NCI-H1105 (cell line): ENCODE measurements at places on chromosomes 1 and 21.

DNA sequence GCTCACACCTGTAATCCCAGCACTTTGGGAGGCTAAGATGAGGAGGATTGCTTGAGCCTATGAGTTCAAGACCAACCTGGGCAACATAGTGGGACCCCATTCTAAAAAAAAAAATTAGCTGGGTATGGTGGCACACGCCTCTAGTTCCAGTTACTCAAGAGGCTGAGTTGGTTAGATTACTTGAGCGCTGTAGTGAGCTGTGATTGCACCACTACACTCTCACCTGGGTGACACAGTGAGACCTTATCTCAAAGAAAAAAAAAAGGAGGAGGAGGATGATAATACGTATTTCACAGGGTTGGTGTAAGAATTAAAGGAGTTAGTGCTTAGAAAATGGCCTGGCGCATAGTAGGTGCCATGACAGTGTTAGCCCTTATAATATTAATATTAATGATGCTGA lies 144.1 kb downstream of the PLXNA2 start:
- DNase-seq = no peak

- DNase-seq = no peak
These were observed 19.3 kb downstream of the PRKACB start for GRCh38 chr1:84163123-84163931.

- DNase-seq = no peak
These were observed 29.8 kb upstream of the GALNT2 start for GRCh38 chr1:230037261-230037660.

DNA sequence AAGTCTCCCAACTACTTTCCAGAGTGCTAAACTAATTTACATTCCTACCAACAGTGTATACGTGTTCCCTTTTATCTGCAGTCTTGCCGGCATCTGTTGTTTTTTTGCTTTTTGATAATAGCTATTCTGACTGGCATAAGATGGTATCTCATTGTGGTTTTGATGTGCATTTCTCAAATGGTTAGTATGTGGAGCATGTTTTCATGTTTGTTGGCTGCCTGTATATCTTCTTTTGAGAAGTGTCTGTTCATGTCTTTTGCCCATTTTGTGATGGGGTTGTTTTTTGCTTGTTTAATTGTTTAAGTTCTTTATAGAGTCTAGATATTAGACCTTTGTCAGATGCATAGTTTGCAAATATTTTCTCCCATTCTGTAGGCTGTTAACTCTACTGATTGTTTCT lies 46.6 kb downstream of the MAST2 start:
- no peak for DNase-seq

DNA sequence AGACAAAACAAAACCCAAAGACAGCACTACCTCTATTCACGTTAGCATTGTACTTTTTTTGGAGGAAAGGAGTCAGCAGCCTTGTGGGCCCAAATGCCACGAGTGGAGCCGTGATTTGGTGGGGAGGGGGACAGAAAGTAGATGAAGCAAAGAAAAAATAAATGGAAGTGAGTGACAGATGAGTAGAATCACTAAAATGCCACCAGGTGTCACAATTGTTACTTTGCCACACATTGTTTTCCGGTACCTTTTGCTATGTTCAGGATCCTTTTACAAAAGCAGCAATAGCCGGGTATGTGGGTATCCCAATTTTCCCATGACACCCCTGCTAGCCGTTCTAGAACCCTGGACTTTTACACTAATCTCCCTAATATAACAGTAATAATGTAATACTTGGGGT lies 85.0 kb upstream of the AK4 start:
- DNase-seq = no peak

- DNase-seq = no peak
These were observed 239.3 kb downstream of the NPHP4 start for GRCh38 chr1:5752746-5753548.

DNA sequence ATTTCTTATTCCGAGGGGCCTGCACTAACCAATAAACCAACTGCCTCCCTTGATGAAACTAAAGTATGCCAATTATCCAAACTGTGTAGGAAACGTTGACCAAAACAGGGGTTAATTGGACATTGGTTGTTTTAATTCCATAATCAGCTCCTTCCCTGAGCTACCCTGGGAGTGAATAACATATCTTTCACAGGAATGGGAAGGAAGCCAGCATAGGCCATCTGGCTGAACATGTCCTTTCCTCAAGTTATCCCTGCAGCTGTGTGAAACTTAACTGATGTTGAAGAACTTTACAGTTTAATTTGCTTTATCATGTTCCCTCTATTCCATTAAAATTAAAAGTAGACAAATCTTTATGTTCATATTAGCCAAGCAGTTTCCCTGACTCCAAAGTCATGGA lies 75.4 kb downstream of the NRIP1 start:
- no peak for DNase-seq

GRCh38 chr21:40278345-40278744 lies 411.1 kb downstream of the PCP4 start:
- no peak for DNase-seq

GRCh38 chr1:204652497-204652896 lies 33.0 kb downstream of the LRRN2 start:
- DNase-seq = peak; percentile 69

GRCh38 chr1:177872308-177872900 lies 97.5 kb downstream of the SEC16B start:
- no peak for DNase-seq

- no peak for DNase-seq
These were observed 252.1 kb upstream of the TMEM51 start for GRCh38 chr1:14901371-14901954.

DNA sequence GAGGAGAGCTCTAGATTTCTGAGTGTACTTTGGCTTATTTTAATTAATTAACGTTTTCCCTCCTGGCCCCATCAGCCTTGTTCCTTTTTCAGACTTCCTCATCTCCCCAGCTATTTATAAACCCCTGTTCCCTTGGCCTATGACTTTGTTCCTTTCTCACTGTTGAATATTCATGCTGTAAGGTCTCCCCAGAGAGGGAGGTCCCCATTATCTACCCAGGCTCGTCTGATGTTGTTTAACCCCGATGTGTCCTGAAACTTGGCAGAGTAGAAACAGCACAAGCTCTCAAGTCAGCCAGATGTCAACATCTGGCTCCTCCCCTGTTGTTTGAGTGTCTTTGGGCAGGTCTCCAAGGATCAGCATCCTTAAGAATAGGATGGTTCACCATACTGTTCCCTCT lies 153.6 kb downstream of the HIVEP3 start:
- DNase-seq = no peak

GRCh38 chr1:43774359-43774758 lies 67.0 kb downstream of the ST3GAL3 start:
- DNase-seq = no peak

GRCh38 chr1:236489710-236490377 lies 33.9 kb upstream of the LGALS8 start:
- no peak for DNase-seq

DNA sequence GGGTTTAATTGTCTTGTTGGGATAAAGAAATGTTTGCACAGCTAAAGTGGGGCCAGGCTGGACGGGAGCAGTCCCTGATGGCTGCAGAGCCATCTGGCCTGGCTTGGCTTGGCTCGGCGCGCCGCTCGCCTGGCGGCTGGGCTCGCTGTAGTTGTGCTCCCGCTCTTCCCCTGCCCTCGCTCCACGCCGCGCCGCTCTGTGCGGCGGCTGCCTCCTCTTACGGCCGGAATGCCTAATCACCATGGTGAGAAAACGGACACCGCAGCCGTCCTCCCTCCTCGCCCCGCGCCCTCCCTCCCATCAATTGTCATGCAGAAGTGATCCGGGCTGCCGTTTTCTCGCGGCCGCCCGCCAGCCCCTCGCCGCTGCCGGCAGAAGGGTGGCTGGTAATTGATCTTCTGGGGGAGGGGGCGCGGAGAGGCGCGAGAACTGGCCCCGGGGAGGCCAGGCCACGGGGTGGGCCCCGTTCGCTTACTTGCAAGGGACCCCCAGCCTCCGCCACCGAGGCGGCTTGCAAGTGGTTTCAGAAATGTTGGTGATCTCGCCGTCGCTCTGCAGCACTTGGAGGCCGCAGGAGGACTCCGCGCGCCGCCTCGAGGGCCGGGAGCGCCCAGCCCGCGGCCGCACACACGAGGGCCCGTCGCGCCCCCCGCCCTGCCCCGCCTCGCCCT lies 12.4 kb downstream of the RNF220 start:
- DNase-seq = peak; percentile 50

DNA sequence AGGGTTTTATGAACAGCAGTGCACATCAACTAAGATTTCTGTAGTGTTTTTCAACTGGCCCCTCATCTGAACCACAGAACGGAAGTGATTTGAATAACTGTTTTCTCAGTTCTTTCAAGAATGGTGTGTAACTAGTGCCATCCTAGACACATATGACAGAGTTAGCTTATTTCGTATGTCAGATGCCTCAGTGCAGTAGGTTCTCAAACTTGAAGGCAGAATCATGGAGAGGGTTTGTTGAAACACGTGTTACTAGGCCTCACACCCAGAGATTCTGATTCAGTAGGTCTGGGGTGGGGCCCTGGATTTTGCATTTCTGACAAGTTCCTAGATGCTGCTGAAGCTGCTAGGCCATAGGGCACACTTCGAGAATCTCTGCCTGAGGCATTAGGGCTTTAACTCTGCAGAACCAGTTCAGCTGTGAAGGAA lies 49.0 kb downstream of the SCCPDH start:
- DNase-seq = no peak

DNA sequence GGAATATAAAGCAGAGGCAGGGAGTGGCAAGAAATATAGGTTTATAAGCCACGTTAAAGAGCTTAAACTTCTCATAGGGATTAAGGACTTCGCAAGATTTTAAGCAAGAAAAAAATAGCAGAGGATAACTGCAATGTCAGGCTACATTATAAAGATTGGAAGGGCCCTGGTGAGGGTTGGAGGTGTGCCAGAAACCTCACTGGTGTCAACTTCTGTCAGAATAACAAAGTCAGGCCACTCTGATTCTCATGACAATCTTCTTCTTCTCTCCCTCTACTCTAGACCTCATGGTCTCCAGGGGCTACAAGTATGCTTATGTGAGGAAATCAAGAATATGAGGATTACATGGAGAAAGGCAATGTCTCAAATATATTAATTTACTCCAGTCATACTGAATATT lies 32.6 kb upstream of the FMO2 start:
- peak; percentile 7 for DNase-seq

DNA sequence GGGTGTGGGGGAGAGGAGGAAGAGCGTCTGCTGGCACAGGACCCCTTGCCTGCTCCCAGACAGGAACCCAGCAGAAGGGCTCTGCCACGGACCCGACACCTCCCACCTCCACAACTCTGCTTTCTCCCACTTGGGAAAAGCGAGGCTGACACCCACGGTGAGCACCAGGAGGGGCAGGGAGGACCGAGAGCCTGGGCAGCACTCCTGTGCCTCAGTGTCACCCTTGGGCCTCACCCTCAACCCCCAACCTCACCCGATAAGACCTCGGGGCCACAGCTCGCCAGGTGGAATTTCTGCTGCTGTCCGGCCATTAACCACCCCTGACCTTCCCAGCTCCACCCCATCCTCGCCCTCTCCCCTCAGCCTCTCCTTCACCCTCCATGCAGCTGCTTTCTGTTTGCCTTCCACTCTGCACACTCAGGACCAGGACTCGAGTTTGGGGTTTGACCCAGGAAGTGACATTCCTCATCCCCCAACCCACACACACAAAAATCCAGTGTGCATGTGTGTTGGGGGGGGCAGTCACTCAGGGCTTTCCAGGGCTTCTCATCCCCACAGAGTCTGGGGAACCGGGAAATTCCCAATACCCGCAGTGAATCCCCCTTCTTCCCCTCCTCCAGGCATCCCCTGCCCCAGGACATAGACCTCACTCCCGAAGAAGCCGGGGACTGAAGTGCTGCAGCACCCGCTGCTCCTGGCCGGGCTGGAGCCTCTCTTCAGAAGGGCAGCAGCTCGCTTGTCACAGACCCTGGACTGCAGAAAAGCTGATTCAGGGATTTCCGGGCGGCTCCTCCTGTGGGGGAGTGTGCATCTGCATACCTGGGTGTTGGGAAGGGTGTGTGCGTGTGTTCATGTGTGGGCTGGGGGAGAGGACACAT lies 65.8 kb downstream of the SYT2 start:
- no peak for DNase-seq

DNA sequence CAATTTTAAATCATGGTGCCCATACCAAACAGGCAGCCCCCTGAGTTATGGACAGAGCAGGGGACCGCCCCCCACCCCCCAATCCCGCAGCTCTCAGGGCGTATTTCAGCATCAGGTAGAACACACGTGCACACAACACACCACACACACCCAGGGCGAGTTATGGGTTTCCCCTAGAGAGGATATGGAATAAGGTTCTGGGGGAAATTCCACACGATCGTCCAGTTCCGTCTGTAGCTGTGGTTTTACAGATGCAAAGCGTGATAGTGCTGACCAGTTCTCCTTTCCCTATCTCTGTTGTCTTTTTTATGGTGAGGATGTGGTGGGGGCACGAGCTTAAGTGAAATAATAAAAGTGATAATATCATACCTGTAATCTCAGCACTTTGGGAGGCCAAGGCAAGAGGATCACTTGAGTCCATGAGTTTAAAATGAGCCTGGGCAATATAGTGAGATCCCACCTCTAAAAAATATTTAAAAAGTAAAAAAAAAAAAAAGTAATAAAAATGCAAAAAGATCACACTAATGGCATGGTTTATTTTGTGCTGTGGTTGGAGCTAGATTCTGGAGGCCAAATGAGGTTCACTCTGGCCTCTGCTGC lies 25.1 kb downstream of the C2CD2 start:
- DNase-seq = no peak

DNA sequence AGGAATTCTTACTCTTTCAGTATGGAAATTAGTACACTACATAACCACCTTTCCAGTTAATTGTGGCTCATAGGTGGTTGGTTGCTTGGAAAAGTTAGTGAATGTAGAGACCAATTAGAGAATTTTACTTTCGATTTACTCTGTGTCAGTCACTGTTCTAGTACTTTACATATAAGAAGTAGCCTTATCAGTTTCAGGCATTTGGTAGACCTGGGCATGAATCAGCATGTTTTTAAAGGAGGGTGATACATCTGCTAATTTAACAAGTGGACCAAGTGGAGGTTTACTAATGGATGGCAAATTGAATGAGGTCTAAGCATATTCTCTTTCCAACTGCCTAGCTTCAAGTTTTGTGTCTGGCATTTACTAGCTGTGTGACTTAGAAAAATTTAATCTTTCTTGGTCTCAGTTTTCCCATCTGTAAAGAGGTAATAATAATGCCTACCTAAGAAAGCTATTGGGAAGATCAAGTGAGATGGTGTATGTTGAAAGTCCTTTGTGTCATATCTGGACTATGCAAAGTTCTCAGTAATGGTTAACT lies 1158.6 kb downstream of the PLA2G4A start:
- no peak for DNase-seq

GRCh38 chr21:25557180-25557579 lies 50.1 kb downstream of the MRPL39 start:
- no peak for DNase-seq

GRCh38 chr21:31537872-31538576 lies 121.5 kb upstream of the SOD1 start:
- DNase-seq = no peak

- no peak for DNase-seq
These were observed 14.2 kb downstream of the ARHGEF2 start for GRCh38 chr1:155964193-155964592.

DNA sequence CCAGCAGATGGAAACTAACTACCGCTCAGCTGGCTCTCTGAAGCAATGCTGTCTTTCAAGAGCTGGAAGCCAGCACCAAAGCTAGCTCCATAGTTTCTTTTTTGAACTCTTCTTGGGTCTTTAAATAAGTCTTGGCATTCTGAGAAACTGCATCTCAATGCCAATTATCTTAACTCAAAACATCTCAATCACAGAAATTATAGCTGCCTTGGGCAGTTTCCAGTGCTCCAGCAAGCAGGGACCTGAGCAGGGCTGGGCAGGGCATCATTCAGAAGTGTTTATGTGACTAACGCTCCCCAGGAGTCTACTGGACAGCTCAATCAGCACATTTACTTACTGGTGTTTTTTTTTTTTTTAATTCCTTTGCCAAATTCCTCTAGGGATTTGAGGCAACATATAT lies 18.3 kb upstream of the PADI4 start:
- no peak for DNase-seq

GRCh38 chr1:75980972-75981897 lies 49.0 kb upstream of the ASB17 start:
- DNase-seq = no peak
